ENCODE measurements at places on chromosomes 2 and 18.

- no peak for DNase-seq
Observed at GRCh38 chr2:212930556-212931260, 220.7 kb downstream of the IKZF2 start.

GRCh38 chr2:138389063-138389462 is 112.5 kb upstream of the SPOPL start:
- no peak for DNase-seq

DNA sequence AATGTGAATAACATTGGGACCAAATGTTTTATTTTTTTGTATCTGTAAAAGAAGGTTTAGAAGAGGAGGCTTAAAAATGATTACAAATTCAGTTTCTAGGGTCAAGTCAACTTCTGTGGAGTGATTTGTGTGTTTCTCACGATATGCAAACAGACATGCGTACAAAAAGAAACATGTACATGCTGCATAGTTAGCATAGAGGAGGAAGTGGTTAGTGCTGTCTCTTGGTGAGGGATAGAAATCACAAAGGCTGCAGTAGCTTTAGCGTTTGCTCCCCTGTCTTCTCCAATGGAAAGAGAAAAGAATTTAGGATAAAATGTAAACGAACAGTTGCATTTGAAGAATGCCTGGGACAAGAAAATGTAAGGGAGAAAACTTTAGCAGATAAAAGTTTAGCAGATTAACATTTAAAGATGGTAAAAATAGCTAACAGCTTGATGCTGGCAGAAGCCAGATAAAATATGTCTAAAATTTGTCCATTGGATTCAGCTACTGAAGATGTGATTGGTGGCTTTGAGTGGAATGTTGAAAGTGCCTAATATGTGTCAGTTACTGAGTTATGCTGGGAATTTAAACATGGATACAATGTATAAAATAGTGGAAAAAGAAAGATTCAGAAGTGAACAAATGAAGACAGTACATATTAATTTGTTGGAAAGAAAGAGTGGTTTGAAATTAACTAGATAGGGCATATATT is 44.9 kb downstream of the MALT1 start:
- peak; percentile 36 for DNase-seq

GRCh38 chr2:8049176-8049575 is 632.7 kb upstream of the ID2 start:
- DNase-seq, result no peak

GRCh38 chr2:226118471-226119429 is 680.9 kb downstream of the IRS1 start:
- peak; percentile 98 for DNase-seq

- DNase-seq, result no peak
Observed at GRCh38 chr2:206740800-206741199, 22.6 kb upstream of the DYTN start.

DNA sequence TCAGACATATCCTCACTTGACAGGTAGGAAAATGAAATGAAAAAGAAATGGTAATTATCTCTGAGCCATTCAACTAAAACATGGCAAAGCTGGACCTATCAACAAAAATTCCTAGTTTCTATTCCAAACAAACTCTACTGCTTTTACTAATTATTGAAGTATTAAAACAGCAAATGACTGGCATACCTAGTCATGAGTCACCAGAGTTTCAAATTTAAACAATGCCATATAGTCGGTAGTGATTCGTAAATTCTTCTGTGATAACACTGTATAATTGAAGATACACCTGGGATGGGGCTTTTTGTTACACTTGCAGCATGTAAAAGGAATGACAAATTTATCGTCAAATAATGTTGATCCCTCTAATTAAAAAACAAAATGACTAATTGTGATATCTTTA is 153.1 kb upstream of the THUMPD2 start:
- DNase-seq, result no peak

- peak; percentile 84 for DNase-seq
Observed at GRCh38 chr2:225025917-225026571, 16.2 kb downstream of the DOCK10 start.

GRCh38 chr2:239295377-239296019 is 105.3 kb downstream of the HDAC4 start:
- no peak for DNase-seq

DNA sequence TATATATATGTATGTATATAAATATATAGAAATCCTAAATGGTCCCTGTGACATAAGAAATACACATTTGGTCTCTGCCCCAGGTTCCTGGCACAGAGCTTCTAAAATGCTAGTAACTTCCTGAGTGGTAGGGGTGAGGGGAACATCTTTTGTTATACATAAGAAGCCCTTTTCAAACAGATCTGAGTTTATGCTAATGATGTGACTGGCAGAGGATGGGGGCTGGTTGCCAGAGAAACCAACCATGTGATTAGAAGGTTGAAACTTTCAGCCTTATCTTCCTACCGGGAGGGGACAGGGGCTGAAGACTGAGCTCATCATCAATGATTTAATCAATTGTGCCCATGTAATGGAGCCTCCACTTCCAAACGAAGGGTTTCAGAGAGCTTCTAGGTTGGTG is 16.3 kb downstream of the MFSD2B start:
- DNase-seq, result no peak

- DNase-seq, result no peak
Observed at GRCh38 chr2:48734576-48735303, 20.8 kb downstream of the LHCGR start.

GRCh38 chr2:215712219-215712868 is 276.5 kb upstream of the FN1 start:
- no peak for DNase-seq

GRCh38 chr2:149028377-149028776 is 10.1 kb upstream of the LYPD6B start:
- no peak for DNase-seq

DNA sequence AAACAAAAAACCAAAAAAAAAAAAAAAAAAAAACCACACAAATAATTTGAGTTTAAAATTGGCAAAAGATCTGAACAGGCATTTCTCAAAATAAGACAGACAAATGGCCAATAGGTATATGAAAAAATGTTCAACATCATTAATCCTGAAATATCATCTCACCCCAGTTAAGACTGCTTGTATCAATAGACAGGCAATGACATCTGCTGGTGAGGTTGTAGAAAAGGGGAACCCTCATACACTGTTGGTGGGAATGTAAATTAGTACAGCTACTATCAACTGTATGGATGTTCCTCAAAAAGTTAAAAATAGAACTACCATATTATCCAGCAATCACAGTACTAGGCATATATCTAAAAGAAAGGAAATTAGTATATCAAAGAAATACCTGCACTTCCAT is 523.1 kb downstream of the XIRP2 start:
- DNase-seq, result no peak

DNA sequence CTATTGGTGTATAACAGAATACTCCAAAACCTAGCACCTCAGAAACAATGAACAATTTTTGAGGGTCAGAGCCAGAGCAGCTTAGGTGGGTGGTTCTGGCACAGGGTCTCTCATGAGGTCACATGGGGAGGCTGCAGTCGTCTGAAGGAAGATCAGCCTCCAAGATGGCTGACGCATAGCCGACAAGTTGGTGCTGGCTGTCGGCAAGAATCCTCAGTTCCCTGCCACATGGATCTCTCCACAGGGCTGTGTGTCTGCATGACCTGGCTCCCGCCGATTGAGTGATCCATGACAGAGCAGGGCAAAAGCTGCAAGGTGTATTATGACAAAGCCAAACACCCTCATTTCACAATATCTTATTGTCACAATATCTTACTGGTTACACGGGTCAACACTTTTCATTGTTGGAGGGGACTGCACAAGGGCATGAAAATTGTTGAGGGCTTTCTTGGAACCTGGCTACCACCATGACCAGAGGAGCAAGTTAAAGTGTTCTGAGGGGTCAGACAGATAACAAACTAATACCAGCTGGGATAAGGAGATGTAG is 4.2 kb downstream of the MYL12B start:
- no peak for DNase-seq

DNA sequence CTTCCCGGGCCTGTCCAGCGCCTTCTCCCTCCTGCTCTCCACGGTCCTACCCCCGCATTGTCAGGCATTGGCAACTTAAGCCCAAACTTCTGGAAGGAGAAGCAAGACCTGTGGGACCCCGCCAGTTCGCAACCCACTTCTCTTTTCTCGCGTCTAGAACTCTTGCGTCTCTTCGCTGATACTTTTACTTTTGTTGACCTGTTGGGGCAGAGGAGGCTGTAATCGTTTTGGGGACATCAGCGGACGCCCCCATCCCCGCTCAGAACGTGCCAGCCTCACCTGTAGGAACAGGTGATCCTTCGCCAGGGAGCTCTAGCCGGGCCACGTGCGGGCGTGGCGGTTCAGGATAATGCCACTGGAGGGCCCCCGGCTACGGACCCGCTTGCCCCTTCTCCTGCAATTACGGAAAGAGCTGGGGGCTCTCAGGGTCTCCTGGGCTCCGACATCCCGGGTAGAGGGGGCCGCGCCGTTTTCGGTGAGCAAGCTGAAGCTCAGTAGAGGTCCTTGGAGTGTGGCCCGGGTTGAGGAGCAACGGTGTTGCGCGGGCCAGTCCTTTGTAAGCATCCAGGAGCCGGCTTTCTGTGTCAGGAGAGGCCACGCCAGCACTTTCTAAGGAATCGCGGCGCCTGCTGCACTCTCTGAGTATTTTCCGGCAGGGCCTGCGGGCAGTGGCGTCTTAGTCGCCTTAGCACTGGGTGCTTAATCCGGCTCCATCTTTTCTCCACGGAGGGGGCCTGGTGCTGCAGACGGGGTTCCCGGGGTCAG is 1.6 kb downstream of the MTCL1 start:
- no peak for DNase-seq

GRCh38 chr2:229900012-229900411 is 21.8 kb downstream of the TRIP12 start:
- no peak for DNase-seq

GRCh38 chr2:209442939-209443338 is 19.1 kb downstream of the MAP2 start:
- no peak for DNase-seq

DNA sequence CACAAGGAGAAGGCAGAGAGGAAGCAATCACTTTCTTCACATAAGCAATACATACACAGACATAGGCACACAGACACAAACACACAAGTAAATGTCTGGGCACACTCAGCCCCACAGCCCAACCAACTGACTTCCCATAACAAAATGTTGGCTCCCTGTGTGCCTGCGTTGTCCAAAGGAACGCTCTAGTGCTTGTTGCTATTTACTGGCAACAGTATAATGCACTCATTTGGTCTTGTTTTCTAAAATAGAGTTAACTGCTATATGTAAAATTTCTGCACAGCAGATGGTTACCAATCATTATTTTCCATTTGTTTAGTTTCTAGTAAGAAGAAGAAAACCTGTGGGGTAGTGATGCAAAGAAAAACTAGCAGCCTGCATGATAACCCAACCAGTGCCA is 16.5 kb downstream of the FIGN start:
- no peak for DNase-seq

- no peak for DNase-seq
Observed at GRCh38 chr2:1501038-1501851, 88.0 kb downstream of the TPO start.
